MG63 (cell line): ENCODE measurements at places on chromosomes 7 and 10. TPM values are rescaled to one million over a fixed set of nuclear protein-coding genes. Genes with fewer than 3 reads are reported as not detected.

DNA sequence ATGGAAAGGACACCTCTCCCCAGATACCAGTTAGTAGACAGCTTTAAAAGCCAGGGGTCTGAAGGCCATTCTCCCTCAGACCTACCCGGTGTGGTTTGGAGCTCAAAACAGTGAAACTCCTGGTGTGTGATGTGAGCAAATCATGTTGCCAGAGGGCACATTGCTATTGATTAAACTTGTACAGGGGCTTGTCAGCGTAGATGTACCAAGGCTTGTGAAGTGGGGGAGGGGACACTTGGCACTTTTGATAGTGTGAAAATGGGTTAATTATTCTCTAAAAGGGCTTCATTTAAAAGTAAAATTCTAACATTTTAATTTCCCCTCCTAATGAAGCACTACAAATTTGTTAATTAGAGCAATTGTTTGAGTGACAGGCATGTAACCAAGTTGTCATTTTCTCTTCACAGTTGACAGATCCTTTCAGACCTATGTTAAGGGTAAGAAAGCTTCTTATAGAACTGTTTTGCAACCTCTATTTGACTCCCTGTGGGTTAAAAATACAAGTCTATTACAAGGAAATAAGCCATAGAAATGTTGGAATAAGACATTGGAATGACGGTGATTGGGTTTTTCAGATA is 356.9 kb upstream of the GALNT17 start:
- DNase-seq: no peak

DNA sequence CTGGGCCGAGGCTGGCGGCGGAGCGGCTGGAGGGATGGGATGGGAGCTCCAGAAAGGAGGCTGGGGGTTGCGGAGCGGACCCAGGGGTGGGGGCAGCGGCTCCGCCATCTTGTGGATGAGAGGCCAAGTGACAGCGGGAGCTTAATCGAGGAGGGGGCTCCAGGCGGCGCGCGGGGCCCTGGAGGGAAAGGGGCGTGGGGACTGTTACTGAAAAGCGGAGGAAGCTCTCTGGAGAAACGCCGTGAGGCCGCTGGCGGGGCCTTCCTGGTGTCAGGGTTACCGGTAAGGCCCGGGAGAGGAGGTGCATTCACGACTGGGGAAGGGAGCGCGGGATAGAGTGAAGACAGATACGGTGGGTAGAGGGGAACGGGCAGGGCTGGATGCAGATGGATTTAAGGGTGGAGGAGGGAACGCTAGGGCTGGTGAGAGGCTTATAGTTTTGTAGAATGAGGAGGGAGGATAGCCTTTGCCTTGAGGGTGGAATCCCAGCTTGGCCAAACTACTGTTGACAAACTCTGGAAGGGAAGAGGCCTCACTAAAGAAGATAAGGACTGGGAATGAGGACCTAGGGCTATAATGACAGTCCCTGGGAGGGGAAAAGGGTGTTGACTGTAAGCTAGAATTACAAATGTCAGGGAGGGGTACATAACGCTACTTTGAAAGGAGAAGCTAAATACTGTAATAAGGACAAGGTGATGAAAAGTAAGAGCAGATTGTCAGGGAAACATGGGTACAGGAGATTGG is 535 bp downstream of the BTRC start:
- DNase-seq: peak; percentile 58

DNA sequence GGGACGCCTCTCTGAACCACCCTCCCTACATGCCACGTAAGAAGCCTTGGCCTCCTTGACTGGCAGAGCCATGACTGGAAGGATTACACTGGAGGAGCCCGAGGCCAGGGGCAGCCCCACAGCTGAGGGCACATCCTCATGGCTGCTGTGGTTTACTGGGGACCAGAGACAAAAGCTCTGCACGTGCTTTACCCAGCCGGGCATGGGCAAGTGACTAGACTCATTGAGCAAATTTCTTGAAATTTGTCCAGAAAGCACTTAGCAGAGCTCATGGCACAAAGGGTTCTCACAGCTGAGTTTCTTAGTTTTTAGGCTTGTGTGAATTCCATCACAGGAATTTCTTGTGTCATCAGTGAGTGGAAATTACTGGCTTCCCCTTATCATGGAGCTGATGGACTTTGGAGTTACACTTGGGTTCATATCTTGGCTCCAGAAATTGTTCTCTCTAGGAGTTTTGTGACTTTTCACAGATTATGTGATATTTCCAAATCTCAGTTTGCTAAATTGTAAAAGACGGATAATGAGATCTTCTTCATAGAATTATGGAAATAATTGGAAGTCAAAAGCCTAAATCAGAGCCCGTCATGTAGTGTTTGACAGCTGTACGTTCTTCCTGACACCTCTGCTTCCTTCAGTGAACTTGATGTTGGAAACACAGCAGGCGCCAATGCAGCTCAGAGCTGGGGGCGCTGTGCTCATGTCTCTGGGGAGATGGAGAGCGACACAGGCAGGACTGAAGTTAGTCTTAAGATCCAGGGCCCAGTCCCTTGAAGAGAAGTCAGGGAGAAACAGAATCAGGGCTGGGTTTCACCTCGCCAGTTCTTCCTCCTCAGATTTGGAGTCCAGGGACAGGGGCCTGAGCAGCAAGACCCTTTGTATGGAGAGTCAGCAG is 47.7 kb upstream of the MGAM2 start:
- peak; percentile 6 for DNase-seq

- DNase-seq: no peak
Measured at GRCh38 chr10:97564776-97565175, 7.8 kb upstream of the ANKRD2 start.

DNA sequence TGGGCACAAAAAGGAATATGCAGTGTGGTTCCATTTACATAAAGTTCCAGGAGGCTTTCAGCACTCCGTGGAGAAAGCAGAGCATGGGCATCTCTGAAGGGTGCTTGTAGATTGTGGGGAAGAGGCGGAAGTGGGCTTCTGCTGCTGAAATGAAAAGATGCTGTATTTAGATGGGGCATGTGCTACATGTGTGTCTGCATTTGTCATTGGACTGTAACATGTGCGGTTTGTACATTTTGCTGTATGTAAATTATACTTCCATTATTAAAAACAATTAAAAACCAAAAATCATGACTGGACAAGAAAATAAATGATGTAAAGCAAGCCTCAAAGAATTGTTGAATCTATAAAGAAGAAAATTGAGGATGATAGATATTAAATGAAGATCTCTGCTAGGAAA is 334.0 kb downstream of the WDR37 start:
- DNase-seq: no peak

- DNase-seq: no peak
Measured at GRCh38 chr7:21704359-21704758, 161.5 kb downstream of the DNAH11 start.

GRCh38 chr7:95690367-95690947 is 81.9 kb upstream of the DYNC1I1 start:
- peak; percentile 2 for DNase-seq

DNA sequence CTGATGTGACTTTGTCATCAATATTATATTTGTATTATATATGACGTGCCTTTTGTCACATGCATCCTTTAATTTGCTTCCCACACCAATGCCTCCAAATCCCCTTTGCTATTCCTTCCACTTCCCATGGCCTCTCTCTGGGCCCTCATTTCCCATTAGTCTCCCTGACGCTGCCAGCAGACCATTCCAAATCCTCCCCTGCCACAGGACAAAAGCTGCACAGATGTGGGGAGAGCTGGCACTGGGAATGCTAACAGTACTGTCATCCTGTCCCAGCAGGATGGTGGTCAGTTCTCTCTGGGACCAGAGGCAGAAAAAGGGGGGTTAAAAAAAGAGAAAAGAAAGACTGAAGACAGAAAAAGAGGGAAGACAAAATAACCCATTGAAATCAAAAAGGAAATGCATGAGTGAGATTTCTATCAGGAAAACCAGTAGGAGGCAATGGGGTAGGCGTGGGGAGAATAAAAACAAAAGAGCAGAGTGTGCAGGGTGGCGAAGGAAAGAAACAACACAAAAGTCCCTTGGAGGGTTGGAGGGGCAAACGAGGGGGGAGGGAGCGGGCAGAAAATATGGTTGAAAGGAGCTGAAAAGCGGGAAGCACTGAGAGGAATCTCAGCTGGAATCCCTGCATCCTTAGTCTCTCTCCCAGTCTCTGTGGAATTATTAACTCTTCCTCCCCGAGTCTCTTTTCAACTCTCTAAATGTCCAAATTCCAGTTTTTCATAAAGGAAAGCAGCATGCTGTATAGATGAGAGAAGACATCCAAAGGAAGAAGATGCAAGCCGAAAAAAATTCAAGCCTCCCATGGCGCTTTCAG is 59.2 kb upstream of the PTN start:
- no peak for DNase-seq

DNA sequence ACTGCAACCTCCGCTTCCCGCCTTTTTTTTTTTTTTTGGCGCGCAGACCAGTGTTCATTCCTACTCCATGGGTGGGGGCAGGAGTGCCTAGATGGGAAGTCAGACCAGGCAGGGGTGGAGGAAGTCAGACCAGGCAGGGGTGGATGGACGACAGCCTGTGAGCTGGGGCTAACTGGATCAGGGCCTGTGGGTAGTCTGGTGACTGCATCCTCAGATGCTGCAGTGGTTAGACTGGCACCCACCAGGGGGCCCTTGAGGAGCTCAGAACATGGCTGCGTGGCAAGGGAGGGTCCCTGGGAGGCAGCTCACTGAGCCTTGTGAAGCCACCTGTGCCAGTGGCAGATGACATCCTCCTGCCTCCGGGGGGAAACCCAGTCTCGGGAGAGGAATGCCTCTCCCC is 35.1 kb downstream of the RCC1L start:
- peak; percentile 6 for DNase-seq

- no peak for DNase-seq
Measured at GRCh38 chr10:11874568-11875493, 51.7 kb downstream of the PROSER2 start.

NEUROD6 gene
- total RNA-seq: not detected in 2 replicates
